ENCODE measurements at places on chromosomes 5 and 9.

- DNase-seq: no peak
Measured at GRCh38 chr5:107874795-107875194, 204.1 kb upstream of the EFNA5 start.

- no peak for DNase-seq
Measured at GRCh38 chr9:14277244-14277643, 36.7 kb downstream of the NFIB start.

GRCh38 chr5:131212471-131213021 lies 41.8 kb downstream of the LYRM7 start:
- no peak for DNase-seq

- DNase-seq: no peak
Measured at GRCh38 chr5:3658929-3659328, 63.3 kb downstream of the IRX1 start.

DNA sequence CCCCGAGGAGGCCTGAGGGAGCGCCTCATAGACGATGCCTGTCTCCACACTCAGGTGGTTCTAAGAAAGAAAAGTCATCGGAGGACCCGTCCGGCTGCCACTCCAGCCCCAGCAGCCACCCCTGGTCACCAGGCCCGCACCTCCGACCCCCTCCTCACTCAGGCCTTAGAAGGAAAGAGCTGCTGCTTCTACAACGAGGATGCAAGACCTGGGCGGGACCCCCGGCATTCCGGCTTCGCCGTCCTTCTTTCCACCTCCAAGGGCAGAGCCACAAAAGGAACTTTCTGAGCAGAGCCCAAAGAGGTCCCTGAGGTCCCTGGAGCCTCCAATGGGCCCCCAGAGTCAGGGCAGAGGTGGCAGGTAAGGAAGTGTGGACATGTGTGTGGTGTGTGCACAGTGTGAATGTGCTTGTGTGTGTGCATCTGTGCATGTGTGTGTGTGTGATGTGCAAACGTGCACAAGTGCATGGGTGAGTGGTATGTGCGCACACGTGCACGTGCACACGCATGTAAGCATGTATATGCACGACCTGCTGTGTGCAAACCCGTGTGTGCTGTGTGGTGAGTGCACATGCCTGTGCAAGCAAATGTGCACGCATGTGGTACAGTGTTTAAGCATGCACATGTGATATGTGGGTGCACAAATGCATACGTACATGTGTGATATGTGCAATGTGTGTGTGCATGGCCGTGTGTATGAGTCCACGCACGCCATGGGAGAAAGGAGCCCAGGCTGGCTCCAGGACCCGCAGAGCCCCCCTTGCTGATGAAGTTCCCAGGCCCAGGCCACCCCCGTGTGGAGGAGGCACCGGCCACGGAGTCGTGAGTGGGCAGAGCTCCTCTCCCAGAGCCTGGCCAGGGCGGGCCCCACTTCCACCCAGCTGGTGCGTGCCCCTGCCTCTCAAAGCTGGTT lies 27.7 kb upstream of the TMEM250 start:
- no peak for DNase-seq

- no peak for DNase-seq
Measured at GRCh38 chr9:85645909-85646627, 95.7 kb downstream of the AGTPBP1 start.

GRCh38 chr5:173689171-173689736 lies 72.8 kb upstream of the BOD1 start:
- DNase-seq: no peak

DNA sequence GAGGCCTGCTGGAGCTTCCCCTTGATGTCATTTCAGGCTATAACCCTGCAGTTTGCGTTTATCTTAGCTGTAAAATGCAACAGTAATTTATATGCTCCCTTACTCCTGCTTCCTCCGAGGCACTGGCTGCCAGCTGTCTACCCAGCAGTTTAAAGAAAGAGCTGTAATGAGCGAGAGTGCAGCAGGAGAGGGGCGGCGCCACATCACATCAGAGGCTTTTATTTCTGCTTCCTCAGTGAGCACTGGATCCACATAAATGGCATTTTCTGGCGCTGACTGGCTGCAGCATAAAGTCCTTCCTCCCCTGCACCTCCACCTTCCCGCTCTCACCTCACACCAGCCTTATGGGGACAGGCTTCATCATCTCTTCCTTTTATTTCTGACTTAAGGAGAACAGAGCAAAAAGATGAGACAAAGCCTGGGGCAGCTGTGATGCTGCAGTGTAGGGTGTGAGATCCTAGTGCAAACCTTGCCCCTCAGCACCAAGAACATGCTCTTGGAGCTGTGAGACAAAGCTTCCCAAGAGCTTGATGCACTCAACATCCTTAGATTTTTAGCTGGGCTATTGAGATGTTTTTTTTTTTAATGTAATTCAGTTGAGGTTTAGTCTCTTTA lies 829.6 kb upstream of the ZNF608 start:
- no peak for DNase-seq

- no peak for DNase-seq
Measured at GRCh38 chr5:74205767-74206578, 434.6 kb downstream of the ENC1 start.

- DNase-seq: no peak
Measured at GRCh38 chr5:116299746-116300640, 215.2 kb downstream of the COMMD10 start.
